ENCODE measurements at places on chromosomes 12 and 14. TPM values are rescaled to one million over a fixed set of nuclear protein-coding genes. Genes with fewer than 3 reads are reported as not detected.

GRCh38 chr12:125332900-125333299 is 267.7 kb downstream of the AACS start:
- no peak for DNase-seq

DNA sequence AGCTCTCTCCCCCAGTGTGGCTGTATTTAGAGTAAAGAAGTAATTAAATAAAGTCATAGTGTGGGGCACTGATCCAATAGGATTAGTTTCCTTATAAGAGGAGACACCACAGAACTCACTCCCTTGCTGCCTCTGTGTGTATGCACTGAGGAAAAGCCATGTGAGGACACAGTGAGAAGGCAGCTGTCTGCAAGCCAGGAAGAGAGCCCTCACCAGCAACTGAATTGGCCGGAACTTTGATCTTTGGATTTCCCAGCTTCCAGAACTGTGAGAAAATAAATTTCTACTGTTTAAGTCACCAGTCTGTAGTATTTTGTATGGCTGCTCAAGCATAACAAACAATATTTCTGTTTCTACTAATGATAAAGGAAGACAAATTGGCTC is 368.7 kb upstream of the PRICKLE1 start:
- DNase-seq, result no peak

DNA sequence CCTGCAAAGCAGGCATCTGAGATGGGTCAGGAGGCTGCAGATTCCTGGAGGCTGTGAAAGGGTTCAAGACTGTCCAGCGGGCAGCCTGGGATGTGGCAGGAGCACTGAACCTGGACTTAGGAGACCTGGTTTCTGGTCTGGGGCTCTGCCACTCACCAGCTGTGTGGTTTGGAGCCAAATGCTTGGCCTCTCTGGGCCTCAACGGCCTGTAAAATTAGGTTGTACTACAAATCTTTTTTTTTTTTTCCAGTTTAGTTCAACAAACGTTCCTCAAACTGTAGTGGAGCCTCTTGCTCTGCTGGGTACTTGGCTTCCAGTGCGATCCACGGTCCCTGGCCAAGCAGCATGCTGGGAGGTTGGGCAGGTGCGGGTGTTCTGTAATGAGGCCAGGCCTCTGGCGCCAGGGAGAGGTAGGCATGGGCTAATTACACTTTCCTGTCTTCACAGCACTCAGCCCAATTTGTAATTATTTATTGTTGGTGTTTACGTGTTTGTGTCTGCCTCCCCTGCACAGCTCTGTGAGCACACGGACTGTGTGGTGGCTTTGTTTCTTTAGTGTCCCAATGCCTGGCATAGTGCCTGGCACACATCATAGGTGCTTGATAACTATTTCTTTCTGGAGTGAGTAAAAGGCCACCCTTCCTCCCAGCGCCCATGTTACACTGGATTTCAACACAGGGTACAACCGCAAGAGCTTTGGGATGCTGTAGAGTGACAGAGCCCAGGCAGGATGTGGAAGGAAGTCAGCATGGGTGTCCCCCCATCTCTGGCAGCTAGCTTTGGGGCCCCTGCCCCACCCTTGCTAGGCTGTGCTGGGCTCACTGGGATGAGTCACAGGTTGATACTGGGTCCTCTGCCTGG is 5.8 kb upstream of the KRT80 start:
- DNase-seq, result no peak

GRCh38 chr12:114425031-114425626 is 19.2 kb upstream of the TBX5 start:
- no peak for DNase-seq

DNA sequence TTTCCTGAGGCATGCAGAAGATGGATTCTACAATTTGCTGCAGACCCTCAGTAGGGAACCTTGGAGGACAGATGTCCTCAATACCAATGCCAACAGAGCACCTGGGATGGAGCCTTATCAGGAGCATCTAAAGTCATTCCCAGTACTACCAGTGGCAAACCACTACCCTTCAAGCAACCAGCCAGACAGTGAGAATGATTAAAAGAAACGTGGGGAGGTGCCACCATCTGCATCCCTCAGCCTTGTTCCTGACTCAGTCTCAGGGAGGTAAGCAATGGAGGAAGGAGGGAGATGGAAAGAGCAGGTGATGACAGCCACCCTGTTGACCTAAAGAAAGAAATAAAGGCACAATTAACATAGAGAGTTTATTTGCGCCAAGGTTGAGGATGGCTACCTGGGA is 175.2 kb upstream of the GRIN2B start:
- no peak for DNase-seq

DNA sequence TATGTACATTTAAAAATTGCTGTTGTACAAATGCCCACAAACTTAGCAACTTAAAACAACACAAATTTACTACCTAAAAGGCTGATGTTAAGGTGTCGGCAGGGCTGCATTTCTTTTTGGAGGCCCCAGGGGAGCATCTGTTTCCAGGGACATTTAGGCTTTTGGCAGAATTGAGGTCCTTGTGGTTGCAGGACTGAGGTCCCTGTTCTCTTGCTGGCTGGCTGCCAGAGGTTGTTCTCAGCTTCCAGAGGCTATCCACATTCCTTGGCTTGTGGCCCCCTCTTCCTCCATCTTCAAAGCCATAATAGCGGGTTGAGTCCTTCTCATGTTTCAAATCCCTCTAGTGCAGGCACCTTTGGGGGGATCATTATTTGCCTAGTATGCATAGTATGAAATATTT is 22.4 kb upstream of the KRT83 start:
- peak; percentile 6 for DNase-seq

GRCh38 chr14:43411841-43412240 is 1095.2 kb downstream of the FSCB start:
- no peak for DNase-seq

Gene PSEN1
- 29.2 TPM for polyA plus RNA-seq

Gene PTCSC3
- polyA plus RNA-seq, result not detected

Gene GPR132
- 34.9 TPM for polyA plus RNA-seq

Data from CD8-positive, alpha-beta memory T cell (primary cell).